IPS DF 19.7 (cell line): ENCODE measurements at places on chromosomes 11 and 22.

DNA sequence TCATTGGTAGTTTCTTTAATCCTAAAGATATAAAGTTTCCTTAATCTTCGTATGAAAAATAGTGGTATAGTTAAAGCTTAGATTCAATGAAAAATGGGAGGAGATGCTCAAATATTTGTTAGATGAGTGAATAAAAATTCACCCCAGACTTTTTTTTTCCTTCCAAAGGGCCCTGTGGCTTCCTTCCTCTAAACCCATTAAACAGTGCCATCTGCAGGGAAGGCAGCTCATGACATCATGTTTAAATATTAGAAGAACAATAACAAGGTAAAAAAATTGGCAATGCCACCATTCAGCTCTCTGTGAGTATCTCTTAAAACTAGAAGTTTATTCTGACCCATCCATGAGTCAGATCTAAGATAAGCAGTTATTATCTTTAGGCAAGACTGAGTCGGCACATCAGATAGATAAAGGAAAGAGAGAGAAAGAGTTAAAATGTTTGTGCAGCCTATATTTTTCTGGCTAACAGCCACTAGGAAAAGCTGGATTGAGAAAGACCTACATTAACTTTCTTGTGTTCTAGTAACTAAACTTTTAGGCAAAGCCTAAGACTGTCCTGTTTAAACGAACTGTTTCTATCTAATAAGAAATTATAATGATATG is 19.1 kb upstream of the OOSP1 start:
- DNase-seq, result no peak

GRCh38 chr11:123437236-123437979 is 7.3 kb downstream of the GRAMD1B start:
- DNase-seq, result no peak

GRCh38 chr11:116644941-116645305 is 127.9 kb downstream of the BUD13 start:
- no peak for DNase-seq

- DNase-seq, result no peak
Observed at GRCh38 chr11:119739021-119739703, 10.2 kb upstream of the NECTIN1 start.

GRCh38 chr11:218815-219593 is 11.5 kb downstream of the RIC8A start:
- no peak for DNase-seq

- no peak for DNase-seq
Observed at GRCh38 chr22:19503869-19504268, 20.3 kb downstream of the CLDN5 start.

- no peak for DNase-seq
Observed at GRCh38 chr22:29167032-29167911, 38.4 kb upstream of the EMID1 start.

DNA sequence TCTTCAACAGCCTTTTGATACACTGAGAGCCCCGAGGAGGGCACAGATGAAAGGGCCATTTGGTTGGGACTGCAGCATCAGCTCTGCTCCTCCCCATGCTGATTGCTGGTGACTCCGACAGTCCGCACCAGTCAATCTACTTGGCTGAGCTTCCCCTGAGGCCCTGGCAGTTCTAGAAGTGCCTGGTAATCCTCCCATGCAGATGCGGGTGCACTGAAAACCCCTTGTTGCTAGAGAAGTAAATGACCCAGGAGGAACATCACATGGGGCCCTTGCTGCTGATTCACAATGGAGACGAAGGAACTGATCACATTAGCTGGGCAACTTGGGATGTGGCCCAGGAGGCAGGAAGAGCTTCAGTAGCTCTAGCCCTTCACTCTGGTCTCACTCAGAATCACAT is 35.2 kb upstream of the RIC3 start:
- DNase-seq, result no peak

DNA sequence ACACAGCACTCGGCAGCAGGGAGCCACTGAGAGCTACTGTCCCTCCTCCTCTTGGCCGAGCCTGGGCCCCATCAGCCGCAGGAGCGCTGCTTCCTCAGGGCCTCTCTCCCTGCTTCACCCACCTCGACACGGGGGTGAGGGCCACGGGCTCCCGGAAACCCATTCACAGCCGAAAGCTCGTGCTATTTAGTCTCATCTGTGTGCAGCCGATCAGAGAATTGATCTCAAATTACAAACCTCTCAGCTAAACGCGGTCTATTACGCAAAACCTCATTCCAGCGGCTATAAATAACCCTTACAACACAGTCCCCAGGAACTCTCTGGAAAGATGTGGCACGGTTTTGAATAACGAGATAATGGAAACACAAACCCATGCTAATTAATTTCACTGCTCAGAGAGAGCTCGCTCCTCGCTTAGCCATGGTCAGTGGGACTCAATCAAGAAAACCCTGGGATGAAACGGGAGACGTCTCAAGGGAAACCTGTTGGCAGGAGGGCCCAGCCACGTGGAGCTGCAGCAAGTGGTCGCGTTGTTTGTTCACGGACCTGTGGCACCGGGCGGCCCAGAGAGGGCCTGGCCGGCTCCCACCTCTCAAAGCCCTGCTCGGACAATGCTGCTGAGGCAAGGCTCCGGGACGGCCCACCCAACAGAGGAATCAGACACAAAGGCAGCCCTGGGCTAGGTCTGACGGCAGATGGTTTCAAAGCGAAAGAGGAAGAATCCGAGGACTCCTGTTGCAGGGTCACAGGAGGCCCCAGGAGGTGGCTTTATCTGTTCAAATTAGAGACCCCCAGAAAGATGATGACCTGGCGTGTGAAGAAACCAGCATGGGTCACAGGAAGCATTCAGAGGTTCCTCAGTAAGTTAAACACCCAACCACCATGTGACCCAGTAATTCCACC is 210.5 kb downstream of the CTTN start:
- DNase-seq, result no peak

- no peak for DNase-seq
Observed at GRCh38 chr11:73957654-73958361, 7.0 kb downstream of the DNAJB13 start.

- no peak for DNase-seq
Observed at GRCh38 chr11:64352099-64352994, 6.6 kb upstream of the RPS6KA4 start.

DNA sequence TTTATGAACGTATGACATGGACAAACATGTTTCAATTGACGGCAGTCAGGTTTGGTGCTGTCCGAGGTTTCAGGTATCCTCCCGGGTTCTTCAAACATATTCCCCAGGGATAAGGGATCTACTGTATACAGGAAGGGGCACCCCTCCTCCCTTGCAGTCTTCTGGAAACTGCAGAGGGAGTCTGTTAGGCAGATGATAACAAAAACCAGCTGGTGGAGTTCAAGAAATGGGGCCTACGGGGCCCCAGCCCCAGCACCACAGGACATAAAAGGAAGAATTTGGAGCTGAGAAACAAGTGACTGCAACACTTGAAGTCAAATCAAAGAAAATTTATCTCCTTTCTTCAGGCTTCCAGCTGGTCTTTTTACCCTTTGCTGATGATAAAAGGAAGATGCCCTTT is 32.1 kb downstream of the SNU13 start:
- no peak for DNase-seq

DNA sequence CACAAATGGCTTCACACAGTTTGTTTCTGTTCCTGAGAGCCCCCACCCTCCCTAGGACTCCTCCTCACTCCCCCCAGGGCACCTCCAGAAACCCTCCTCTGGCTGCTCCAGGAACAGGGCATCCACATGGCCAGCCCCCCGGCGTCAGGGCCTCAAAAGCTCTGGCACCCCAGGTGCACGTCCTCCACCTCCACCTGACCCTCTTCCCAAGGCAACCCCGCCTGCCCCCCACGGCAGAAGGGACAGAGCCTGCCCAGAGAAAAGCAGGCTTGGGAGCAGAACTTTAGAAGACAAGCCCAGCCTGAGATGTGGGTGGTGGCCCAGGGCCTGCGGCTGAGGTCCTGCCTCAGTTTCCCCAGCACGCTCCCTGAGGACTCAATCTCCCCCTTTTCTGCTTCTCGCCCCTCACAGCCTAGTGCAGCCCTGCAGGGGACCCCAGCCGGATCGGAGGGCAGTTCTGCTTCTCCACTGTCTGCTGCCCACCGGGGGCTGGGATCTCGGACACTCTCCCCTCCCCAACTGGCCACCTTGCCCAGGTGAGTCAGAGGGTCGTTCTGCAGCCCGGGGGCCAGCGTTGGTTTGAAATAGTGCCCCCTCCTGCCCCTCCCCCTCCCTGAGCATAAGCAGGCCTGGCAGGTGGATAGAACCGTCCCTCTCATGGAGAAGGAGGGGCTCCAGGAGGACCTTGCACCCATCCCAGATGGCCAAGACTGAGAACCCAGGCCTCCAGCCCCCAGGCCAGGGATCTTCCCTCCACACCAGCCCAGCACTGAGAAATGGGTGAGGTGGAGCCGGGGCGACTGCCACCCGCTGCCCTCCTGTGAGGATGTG is 2.4 kb upstream of the TRABD start:
- no peak for DNase-seq

DNA sequence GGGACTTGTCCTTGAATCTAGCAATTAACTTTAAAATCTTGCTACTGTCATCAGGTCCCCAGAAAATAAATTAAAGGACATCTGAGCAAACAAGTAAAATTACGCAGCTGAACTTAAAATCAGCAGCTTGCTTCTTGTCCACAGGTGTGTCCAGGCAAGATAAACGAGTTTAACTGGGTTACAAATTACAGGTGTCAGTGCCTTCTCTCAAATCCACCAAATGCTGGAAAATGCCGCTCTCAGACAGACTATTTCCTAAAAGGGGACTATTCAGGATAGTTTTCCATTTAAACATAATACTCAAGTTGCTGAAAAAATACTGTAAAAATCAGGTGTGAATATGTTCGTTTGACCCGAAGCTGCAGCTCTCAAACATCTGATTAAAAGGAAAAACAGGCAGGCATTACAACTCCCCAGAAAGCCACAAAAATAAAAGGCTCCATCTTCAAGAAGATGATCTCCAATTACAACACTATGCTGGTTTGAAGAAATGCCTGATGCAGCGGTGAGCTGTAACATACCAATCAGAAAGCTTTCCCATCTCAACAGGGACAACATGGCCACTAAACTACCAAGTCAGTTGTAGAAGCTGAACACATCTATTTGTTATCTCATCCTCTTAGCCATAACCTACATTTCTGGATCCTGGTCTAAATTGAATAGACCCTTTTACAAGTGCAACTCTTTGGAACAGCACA is 82.1 kb downstream of the CADM1 start:
- DNase-seq, result no peak

DNA sequence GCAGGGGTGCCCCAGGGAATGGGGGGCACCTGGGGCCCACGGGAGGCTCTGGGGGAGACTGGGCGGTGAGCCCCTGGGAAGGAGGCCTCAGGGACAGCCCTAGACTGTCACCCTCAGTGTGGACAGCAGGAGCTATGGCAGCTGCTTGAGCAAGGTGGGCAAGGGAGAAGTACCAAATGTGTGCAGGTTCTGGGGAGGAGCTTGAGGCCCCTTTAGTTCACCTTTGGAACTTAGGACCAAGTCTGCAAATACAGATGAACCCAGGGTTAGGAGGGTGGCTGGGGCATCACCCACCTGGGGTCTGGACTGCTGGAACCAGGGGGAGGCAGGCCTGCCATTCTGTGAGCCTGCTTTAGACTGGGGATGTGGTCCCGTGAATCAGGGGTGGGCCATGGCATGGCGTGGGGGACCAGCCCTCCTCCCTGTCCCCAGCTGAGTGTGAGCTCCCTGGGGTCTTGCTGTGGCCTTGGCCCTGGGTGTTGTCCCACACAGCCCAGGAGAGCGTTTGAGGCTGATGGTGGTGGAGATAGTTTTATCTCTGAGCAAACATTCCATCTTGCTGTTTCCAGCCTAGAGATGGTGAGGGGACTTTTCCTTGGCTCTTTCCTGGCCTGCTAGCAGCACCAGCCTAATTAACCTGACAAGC is 122.3 kb downstream of the KCNQ1 start:
- DNase-seq, result no peak

- no peak for DNase-seq
Observed at GRCh38 chr22:41935509-41935908, 8.9 kb upstream of the TNFRSF13C start.

- no peak for DNase-seq
Observed at GRCh38 chr11:64529559-64530520, 61.2 kb upstream of the SLC22A12 start.

DNA sequence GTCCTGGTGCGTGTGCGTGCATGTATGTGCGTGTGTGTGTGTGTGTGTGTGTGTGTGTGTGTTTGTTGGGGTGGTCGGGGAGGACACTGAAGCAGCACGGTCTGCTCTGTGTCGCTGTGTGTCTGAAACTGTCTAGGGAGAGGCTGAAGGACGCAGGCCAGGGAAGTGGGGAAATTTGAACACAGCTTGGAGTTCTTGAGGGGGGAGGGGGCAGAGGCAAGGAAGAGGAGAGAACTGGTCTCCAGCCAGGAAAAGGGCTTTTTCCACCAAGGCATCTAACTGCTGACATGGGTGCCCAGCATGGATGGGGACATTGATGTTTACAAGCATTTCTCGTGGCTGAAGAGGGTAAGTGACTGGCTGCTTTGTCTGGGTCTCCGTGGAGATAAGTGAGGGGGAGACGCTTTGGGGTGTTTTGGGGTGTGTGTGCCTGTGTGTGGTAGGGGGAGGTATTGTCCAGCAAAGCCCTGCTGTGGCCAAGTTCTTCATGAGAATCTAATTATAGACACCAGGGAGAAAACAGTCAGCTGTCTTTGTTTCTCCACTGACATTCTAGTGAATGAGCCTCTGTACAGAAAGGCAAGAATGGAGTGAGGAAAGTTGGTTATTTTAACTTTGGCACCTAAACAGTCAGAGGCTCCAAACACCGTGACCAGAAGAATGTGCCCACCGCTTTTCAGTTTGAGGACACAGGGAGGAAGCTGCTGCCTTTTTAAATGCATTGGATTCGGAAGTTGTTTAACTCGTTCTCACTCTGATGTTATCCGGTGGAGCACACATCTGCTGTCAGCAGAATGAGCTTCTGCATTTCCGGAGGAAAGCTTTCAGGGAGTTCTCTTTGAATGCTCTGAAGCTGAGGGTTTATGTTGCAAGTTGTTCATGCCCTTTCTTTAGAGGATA is 63.7 kb downstream of the PPFIBP2 start:
- DNase-seq, result no peak

- no peak for DNase-seq
Observed at GRCh38 chr22:46076651-46077339, 73.5 kb upstream of the PPARA start.

DNA sequence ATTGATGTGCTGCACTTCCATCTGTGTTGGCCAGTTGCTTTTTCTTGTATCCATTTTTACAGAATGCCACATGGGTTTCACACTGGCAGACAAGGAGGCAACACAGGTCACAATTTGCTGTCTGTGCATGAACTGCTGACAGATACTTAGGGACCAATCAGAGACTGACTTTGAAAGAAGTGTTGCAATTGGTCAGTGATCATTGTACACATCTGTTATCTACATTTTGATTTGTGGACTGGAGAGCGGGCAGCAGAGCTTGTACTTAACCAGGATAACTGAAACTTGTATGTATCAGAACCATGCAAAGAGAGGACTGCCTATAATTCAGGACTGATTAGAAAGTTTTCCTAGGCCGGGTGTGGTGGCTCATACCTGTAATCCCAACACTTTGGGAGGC is 21.8 kb downstream of the PRR5 start:
- no peak for DNase-seq

DNA sequence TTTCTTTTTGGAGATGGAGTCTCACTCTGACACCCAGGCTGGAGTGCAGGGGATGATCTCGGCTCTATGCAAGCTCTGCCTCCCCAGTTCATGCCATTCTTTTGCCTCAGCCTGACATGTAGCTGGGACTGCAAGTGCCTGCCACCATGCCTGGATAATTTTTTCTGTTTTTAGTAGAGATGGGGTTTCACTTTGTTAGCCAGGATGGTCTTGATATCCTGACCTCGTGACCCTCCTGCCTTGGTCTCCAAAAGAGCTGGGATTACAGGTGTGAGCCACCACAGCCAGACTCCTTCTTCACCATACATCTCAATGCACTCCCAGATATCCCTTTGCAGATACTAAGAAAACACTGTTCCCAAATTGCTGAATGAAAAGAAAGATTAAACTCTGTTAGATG is 224.3 kb downstream of the OR4A5 start:
- no peak for DNase-seq
